Gastrocnemius medialis (tissue), 4 donors: ENCODE measurements at places on chromosomes 4 and X. TPM values are rescaled to one million over a fixed set of nuclear protein-coding genes. Genes with fewer than 3 reads are reported as not detected.

GRCh38 chrX:44906542-44906941 is 33.6 kb downstream of the KDM6A start:
- no peak overlapping the region for H3K4me3 ChIP-seq
- H3K27ac ChIP-seq, result no peak overlapping the region
- no peaks in the 10 kb centered on the region for H3K27me3 ChIP-seq
- no peak for DNase-seq
- peaks cover 24% of the 10 kb centered on the region for H3K4me1 ChIP-seq
- H3K36me3 ChIP-seq, result no peaks in the 10 kb centered on the region

DNA sequence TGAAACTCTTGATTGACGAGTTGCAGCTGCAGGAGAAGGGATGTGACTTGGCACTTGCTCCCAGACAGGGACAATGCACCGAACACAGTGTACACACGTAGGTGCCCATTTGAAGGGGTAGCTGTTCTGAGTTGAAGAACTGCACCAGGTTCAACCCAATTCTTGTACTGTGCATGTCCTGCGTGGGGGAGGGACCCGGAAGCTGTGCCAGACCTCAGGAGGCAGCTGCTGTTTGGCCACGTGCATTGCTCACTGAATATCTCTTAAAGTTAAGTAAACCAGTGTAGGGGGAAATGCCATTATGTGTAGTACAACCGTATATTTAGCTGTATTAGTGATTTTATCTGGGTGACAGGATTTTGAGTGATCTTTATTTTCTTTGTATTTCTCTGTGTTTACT is 12.0 kb upstream of the RBBP7 start:
- peak overlapping the region; percentile 51 for H3K4me3 ChIP-seq
- peaks cover 8% of the 10 kb centered on the region for H3K4me1 ChIP-seq
- DNase-seq, result peak; percentile 63
- H3K36me3 ChIP-seq, result no peaks in the 10 kb centered on the region

DNA sequence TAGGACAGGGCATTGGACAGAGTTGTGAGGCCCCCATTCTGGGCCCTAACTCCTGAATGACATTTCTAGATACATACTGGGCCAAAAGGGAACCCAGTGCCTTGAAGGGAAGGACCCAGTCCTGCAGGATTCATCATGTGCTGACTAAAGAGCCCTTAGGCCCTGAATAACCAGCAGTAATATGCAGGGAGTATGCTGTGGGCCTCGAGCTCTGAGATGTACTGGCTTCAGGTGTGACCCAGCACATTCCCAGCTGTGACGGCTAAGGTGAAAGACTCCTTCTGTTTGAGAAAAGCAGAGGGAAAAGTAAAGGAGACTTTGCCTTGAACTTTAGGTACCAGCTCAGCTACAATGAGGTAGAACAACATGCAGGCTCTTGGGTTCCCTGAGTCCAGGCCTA is 138.2 kb upstream of the HUWE1 start:
- H3K27ac ChIP-seq, result no peak overlapping the region
- DNase-seq, result no peak
- H3K4me3 ChIP-seq, result no peak overlapping the region
- no peaks in the 10 kb centered on the region for H3K36me3 ChIP-seq

GUCY1A1 gene
- 15.5 TPM for total RNA-seq

GRCh38 chr4:155506745-155507144 is 130.0 kb upstream of the MAP9 start:
- no peak overlapping the region for H3K4me3 ChIP-seq
- DNase-seq, result no peak
- no peaks in the 10 kb centered on the region for H3K36me3 ChIP-seq
- no peaks in the 10 kb centered on the region for H3K27me3 ChIP-seq

- H3K36me3 ChIP-seq, result no peaks in the 10 kb centered on the region
- H3K4me3 ChIP-seq, result no peak overlapping the region
- no peaks in the 10 kb centered on the region for H3K4me1 ChIP-seq
- no peak for DNase-seq
Observed at GRCh38 chrX:75748431-75748830, 36.6 kb downstream of the MAGEE2 start.

GLRA2 gene
- total RNA-seq, result not detected

DNA sequence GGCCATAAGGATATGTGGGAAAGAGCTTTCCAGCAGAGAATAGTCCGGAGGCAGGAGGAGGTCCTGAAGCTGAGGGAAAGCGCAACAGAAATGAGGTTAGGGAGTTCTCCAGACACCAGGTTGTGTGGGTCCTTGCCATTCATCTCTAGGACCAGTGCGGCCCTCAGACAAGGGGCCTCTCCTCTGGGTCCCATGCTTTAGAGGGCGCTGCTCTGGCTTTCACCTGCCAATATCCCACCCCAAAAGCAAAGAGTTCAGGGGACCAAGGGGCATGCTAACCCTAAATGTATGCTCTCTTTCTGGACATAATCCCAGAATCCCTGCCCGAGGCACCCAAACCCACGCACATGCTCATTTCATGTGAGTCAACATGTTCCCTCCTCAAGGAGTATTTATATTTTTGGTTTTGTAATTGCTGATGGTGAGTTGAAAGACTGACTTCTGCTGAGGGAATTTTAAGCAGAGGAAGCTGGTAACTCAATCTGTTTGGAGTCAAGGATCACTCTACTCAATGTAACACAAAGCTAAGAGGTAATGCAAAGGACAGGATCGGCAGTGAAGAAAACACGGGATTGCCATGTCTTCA is 14.8 kb downstream of the RPL34 start:
- H3K4me1 ChIP-seq, result no peaks in the 10 kb centered on the region
- H3K27me3 ChIP-seq, result no peaks in the 10 kb centered on the region
- no peak overlapping the region for H3K27ac ChIP-seq
- H3K36me3 ChIP-seq, result peaks cover 47% of the 10 kb centered on the region
- no peak overlapping the region for H3K4me3 ChIP-seq

- no peak for DNase-seq
- no peaks in the 10 kb centered on the region for H3K27me3 ChIP-seq
- no peaks in the 10 kb centered on the region for H3K36me3 ChIP-seq
- no peak overlapping the region for H3K4me3 ChIP-seq
Observed at GRCh38 chr4:183548306-183548705, 43.4 kb downstream of the ING2 start.

MAP3K15 gene
- not detected for total RNA-seq

ADH1A gene
- total RNA-seq, result not detected

- H3K27ac ChIP-seq, result no peak overlapping the region
- no peaks in the 10 kb centered on the region for H3K27me3 ChIP-seq
- H3K4me1 ChIP-seq, result no peaks in the 10 kb centered on the region
- H3K4me3 ChIP-seq, result no peak overlapping the region
Observed at GRCh38 chrX:108165383-108166111, 74.0 kb downstream of the ATG4A start.

DNA sequence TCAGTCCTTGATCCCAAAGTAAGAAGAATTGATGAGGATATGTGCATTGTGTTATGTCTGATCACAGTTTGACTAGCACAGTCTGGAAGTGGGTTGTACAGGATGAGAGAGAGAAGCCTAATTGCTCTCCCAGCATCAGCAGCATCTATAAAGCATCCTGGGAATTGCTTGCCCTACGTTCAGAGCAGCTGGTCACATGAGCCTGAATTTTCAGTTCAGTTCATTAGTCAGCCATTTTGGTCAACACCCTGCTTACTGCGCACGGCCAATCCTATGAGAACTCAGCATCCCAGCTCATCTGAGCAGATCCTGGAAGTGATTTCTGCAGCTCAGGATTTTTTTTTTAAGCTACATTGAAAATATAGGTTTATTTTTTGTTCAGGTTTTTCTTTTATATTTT is at the start of gene RUFY3:
Gene RUFY3, plus strand, starts transcription at position 218 of the 400 bp plus-strand sequence. CDS start 610 bp downstream, outside the sequence.
- DNase-seq, result peak; percentile 25
- no peaks in the 10 kb centered on the region for H3K27me3 ChIP-seq
- peak within 1 kb of the TSS; percentile 50 for H3K4me3 ChIP-seq
- peak within 1 kb of the TSS; percentile 48 for H3K27ac ChIP-seq
- H3K36me3 ChIP-seq, result no peaks in the 10 kb centered on the region
